ENCODE measurements at places on chromosomes 12 and 14.

DNA sequence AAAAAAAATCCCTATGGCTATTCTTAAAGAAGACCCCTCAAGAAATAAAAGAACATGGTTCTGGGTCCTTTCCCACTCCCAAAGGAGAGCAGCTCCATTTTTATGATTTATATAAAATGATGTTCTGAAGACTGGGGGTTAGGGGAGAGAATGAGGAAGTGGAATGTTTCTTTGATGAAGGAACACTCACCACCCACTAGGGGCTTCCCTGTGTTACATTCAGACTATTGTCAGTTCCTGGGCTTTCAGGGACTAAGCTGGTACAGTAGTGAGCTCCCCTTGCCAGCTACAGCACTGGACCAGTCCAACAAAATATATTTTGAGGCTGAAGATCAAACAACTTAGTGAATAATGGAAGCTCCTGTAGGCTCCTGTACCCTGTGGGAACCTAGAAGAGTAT, 98.9 kb downstream of the HMGA2 start:
- no peak for DNase-seq

DNA sequence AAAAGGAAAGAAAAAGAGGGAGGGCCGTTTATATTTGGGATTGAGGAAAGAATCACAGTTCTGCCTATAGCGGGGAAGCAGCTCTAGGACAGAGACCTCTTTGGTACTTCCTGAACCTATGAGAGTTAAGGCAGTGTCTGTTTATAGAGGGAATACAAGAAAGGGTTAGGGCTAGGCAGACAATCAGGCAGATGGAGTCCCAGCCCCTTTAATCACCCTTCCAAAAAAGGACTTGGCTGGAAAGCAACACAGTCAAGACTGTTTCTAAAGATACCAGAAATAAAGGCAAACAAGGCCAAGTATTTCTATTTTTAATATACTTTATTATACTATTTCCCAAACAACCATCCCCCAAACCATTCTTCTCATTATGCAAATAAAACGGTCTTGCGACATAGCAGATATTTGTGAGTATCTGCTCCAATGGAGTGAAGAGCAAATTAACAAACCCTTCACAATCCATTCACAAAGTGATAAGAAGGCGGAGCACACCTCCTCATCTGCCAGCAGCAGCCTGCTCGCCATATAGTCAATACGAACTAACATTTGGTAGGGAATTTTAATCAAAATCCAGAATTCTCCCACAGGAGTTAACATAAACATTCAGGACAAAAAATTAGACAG, 697 bp upstream of the GRIP1 start:
- no peak for DNase-seq

DNA sequence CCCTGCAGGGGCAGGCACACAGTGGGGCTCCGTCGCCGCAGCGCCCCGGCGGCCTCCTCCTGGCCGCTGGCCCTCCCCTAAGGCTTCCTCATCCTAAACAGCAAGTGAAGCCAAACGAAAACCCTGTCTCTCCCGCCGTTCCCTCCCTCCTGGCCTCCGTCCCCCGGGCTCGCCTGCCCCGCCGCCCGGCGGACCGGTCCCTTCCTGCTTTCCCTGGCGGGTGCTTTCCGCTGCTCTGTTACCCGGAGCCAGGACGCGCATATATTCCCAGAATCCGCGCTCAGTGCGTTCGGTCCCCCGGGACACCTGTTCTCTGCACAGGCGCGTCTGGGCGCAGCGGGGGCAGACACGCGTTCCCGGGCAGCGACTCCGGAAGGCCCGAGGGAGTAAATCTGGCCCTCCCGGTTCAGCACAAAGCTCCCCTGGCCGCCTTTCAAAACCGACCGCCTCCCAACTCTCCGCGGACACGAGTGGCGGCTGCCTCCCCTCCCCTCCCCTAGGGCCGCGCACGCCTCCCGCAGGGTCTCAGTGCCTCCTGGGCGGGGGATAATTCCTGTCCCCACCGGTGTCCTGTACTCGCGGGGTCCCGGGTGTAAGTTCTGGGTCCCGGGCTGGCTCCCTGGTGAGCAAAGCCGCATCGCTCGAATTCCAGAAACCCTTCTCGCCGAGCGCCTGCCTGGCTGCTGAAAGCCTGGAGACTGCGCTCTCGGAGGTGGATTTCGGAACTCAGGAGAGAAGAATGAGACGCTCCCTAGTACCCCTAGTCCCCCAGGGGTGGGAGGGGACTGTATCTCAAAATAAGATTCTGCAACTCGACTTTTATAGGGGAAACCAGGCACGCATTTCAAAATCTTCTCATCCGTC, 21.4 kb upstream of the CEP170B start:
- DNase-seq: no peak

DNA sequence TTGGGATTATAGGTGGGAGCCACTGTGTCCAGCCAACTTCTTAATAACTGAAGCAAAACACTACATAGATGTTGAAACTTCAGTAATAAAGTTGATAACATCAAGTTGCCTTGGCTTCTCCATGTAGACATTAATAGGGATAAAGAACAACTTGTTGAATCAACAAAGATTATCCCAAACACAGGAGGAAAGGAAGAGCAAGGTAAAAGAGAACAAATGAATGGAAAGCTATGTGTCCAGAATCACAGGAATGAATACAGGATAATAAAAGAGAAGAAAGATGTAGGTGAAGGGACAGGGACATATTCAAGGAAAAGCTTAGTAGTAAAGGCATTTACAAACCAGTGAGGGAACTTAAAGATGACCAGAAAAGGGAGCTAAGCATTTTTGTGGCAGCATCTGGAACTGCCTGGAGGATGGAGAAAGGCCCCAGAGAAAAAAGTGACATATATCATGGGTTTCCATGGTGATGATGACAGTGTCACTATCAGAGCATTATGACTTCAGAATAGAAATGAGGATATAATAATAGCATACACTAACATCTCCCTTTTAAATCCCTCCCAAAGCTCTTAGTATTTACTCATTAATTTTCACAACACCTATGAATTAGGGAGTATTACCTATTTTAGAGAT, 24.0 kb upstream of the MDM1 start:
- no peak for DNase-seq

- DNase-seq: no peak
These were observed 1.4 kb upstream of the PHC1 start for GRCh38 chr12:8912914-8913313.

- no peak for DNase-seq
These were observed 11.9 kb downstream of the STYX start for GRCh38 chr14:52741865-52742264.

GRCh38 chr12:128543971-128544370, 277.0 kb downstream of the TMEM132C start:
- DNase-seq: no peak

DNA sequence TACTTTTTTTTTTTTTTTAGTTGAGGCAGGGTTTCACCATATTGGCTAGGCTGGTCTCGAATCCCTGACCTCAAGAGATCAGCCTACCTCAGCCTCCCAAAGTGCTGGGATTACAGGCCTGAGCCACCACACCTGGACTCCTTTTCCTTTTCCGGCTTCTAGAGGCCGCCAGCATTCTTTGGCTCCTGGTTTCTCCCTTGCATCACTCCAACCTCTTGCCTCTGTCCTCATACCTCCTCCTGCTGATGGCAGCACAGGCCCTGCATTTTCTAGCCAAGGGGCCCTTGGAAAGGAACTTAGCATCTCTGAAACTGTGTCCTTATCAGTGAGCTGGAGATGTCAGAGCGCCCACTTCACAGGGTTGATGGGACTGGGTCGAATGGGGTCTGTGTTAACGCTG, 53.3 kb downstream of the MAP1LC3B2 start:
- DNase-seq: no peak

DNA sequence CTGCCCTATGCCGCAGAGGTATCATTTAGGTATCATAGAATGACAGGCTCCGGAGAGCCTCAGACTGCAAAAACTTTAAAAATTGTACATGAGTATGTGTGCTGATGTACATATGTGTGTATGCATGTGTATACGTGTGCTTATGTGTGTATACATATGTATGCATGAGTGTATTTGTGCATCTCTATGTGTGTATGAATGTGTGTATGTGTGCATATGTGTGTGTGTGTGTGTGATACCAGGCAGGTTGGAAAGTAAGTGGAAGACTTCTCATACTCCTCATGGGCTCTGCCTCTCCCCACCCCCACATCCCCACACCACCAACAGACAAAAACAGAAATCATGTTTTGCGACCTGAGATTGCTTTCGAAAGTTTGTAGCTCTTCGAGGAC, 621 bp upstream of the TMEM117 start:
- DNase-seq: no peak

GRCh38 chr14:81211844-81212243, 8.9 kb downstream of the GTF2A1 start:
- DNase-seq: peak; percentile 27

DNA sequence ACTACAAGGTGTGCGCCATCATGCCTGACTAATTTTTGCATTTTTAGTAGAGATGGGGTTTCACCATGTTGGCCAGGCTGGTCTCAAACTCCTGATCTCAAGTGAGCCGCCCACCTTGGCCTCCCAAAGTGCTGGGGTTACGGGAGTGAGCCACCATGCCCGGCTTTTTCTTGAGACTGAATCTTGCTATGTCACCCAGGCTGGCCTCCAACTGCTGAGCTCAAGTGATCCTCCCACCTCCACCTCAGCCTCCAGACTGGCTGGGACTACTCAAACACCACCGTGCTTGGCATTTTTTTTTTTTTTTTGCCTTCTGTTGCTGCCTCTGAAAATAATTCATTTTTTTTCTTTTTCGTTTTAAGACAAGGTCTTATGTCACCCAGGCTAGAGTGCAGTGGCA, 8.2 kb upstream of the ESPL1 start:
- no peak for DNase-seq

DNA sequence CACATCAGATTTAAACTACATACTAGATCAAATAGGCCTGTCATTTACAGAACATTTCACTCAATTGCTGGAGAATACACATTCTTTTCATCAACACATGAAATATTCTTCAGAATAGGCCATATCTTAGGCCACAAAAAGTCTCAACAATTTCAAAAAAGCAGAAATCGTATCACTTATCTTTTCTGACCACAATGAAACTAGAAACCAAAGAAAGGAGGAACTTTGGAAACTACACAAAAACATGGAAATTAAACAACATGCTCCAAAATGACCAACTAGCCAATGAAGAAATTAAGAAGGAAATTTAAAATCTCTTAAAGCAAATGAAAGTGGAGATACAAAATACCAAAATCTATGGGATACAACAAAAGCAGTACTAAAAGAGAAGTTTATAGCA, 35.1 kb downstream of the PARP11 start:
- DNase-seq: no peak

- no peak for DNase-seq
These were observed 391.1 kb downstream of the PAWR start for GRCh38 chr12:79299447-79300198.

- DNase-seq: no peak
These were observed 170.2 kb downstream of the BCAT1 start for GRCh38 chr12:24778486-24779304.

DNA sequence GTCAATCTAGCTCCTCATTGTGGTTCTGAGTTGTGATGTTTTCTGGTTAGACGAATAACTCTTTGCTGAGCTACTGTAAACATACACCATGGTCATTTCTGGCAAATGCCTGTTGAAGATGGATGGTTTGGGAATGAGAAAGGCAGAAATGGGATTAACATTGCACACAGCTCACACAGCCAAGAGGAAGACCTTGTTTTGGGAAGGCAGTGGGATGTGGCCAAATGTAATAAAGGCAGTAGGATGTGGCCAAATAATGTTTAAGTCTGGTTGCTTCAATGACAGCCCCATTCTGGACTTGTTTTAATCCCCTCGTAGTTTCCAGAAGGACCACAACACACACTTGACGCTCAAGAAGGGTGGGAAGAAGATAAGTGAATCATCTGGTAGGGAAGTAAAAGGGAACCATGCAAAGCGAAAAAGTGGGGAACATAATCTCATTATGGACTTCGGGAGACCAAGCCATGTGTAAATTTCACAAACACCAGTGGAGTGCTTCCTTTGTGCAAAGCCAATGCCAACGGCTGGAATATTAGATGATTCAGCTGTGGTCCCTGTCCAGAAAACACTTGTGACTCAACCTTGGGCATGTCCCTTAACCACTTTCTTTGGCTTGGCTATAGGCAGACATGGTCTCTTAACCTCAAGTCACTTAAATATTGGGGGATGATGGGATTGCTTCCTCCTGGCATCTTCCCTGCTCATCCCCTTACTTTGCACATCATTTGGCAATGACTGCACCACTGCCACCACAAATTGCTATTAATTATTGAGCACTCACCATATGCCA, 284.4 kb upstream of the CRY1 start:
- no peak for DNase-seq

DNA sequence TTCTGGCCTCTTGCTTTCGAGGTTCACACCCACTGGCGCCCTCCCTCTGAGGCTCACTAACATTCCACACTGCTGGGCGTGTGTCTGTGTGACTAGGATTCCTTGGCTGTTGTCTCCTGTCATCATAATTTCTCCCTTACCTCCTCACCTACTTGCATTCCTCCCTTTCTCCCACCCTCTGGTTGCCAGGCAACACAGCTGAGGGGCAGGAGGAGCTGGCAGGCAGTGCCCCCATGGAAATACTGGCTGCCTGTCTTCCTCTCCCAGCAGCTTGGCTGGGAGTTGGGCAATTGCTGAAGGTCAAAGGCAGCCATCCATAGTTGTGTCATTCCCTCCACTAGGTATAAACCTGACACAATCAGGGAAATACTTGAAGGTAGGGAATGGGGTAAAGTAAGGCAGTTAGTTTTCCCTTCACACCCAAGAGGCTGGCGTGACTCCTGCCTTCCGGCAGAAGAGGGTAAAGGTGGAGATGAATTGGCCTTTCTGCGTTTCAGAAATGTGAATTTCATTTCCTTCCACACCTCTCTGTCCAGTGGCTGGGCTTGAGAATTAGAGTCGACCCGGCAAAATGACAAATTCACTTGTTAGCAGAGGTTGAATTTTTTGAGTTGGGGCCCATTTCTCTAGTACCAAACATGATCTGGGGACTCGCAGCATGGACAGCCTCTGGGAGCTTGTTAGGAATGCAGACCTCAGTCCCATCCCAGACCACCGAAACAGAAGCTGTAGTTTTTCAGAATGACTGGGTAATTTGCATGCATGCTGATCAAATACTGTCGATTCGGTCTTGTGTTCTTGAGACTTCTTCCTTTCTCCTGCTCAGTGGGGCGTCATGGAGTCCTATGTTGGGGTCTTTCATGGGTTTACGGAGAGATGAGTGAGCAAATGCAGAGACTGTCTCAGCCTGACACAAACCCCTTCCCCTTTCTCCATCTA, 24.3 kb upstream of the EMP1 start:
- DNase-seq: no peak

DNA sequence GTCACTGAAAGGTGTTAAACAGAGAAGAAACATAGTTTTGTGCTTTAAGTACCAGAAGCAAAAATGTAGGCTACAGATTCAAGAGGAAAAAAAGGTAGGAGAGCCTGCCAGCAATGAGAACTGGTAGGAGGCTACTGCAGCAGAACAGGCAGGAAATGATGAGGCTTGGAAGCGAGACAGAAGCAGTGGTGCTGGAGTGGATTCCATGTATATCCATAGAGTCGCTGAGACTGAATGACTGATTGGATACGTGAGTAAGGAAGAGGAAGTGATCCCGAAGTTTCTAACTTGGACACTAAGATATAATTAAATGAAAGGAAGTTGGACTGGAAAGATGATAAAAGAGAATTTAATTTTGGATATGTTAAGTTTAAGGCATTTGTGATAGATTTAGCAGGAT, 45.0 kb upstream of the CCDC91 start:
- no peak for DNase-seq

Data from hematopoietic multipotent progenitor cell treated with erythropoietin and hydrocortisone succinate and interleukin-3 and kit ligand, for 15 days (in vitro differentiated cells).